ENCODE measurements at places on chromosomes 11 and 22. TPM values are rescaled to one million over a fixed set of nuclear protein-coding genes. Genes with fewer than 3 reads are reported as not detected.

Gene CBLIF
- not detected for total RNA-seq

Gene LTO1
- 50.3 TPM for total RNA-seq

Gene FOSL1
- 69.9 TPM for total RNA-seq

Gene CD44
- 872 TPM for total RNA-seq

Gene ZNF280B
- 1.7 TPM for total RNA-seq

Gene PIWIL4
- total RNA-seq: 0.26 TPM

Gene CDC45
- total RNA-seq: 27.5 TPM

Gene PDE2A
- 12.0 TPM for total RNA-seq

Gene PLET1
- total RNA-seq: not detected
